NCI-H1436 (cell line): ENCODE measurements at places on chromosomes 3 and 15.
A peak's percentile ranks its signal among the peaks of the same experiment; 100 is the strongest.

- no peak for DNase-seq
Observed at GRCh38 chr3:113617726-113618125, 78.7 kb downstream of the USF3 start.

DNA sequence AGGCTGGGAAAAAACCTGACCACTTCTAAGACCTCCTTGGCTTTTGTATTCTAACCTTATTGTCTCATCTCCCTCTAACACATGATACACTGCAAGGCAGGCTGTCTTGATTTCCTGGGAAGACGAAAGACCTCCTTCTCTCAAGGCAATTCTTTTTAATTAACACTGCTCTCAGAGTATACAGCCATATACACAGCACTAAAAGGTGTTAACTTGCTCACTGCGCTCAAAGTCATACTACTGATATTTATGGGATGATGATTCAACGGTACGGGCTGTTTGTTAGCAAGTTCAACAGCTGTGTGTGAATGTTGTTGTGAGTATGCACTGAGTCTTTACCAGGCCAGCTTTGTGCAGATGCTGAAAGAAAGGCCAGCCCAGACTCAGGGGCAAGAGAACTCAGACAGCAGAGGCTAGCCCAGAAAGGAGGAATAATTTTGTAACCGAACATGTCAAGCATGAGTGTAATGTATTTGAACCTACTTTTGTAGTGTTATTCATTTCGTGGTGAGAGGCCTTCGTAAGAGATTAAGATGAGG, 229.9 kb downstream of the IL5RA start:
- no peak for DNase-seq

- no peak for DNase-seq
Observed at GRCh38 chr3:189853906-189854305, 222.7 kb downstream of the TP63 start.

DNA sequence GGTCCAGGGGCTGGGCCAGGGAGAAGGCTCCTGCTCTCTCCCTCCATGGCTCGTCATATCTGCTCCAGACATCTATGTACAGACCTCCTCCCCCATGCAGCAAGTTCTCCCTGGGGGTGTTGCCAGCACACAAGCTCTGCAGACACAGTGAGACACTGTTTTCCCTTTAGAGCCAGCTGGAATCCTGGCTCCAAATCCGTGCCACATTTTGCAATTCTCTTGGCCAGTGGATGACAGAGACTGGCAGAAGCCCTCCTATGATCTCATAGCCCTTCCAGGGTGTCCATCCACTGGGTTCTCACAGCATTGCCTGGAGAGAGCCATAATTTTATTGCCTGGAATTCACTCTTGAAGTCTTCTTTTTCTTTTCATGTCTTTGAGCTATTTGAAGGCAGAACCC, 203.9 kb downstream of the TLE3 start:
- no peak for DNase-seq

GRCh38 chr3:24342275-24342674, 152.4 kb downstream of the THRB start:
- DNase-seq, result no peak

- no peak for DNase-seq
Observed at GRCh38 chr15:26083896-26084295, 220.8 kb upstream of the ATP10A start.

GRCh38 chr3:47016934-47017435, 37.5 kb downstream of the NBEAL2 start:
- DNase-seq, result no peak

GRCh38 chr3:41362638-41363559, 163.6 kb downstream of the CTNNB1 start:
- no peak for DNase-seq

GRCh38 chr3:65605876-65606432, 432.8 kb downstream of the MAGI1 start:
- DNase-seq, result no peak

GRCh38 chr3:124174476-124174875, 182.6 kb upstream of the ROPN1 start:
- peak; percentile 79 for DNase-seq

GRCh38 chr3:175430983-175431773, 572.0 kb downstream of the NAALADL2 start:
- no peak for DNase-seq

- no peak for DNase-seq
Observed at GRCh38 chr15:47288794-47289193, 428.5 kb upstream of the SEMA6D start.

DNA sequence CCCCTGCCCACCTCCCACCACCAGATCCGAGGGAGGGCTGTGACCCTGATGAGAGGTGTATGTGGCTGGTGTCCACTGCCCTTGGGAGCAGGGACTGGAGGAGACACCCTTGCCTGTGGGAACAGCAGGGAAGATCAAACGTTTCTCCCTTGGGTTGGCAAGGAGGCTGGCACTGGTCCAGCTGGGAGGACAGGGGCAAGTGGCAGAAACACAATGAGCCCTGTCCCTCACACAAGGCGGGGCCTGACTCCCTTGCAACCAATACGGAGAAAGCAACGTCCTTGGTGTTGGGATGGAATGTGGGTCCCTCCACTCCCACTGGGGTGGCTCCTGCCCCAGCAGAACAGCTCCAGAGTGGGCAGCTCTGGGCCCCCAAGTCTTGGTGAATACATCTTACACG, 5.2 kb downstream of the HYAL2 start:
- no peak for DNase-seq

DNA sequence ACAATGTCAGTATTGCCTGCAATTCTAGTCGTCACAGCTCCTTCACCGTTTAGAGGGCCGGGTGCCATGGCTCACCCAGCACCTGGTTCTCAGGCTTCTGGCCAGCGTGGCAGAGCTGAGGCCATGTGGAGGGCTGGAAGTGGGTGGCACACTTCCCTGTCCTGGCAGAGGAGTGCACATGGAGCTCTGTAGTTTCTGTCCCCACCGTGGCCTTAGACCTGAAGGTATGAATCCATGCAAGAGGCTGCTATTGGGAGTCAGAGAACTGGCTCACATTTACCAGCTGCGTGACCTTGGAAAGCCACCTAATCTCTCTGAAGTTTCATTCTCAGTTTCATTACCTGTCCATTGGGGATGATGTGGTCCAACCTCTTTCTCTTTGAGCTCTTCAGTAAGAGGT, 22.2 kb downstream of the EPHB1 start:
- DNase-seq, result no peak

DNA sequence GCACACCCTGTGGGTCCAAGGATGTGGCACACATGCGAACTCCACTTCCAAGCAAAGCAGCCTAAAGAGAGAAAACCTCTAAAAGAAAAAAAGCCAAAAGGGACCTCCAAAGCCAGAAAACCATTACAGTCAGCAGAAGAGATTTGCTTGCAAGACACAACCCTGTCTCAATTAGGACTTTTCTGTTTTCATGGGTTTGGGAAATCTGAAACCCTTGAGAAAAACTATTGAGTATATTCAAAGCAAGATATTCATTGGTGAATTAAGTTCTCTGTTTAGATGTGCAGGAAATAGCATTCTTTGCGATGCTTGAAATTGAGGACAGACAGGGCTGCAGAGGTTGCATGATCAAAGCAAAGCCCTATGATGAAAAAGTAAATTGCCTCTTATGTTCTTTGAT, 10.2 kb upstream of the LDHAL6B start:
- DNase-seq, result no peak

- no peak for DNase-seq
Observed at GRCh38 chr3:195760345-195761122, 39.8 kb downstream of the MUC20 start.
